ENCODE measurements at places on chromosomes 5 and 9.

- no peak for DNase-seq
Observed at GRCh38 chr9:115207003-115207836, 89.3 kb upstream of the TNC start.

- DNase-seq = no peak
Observed at GRCh38 chr9:110545705-110546104, 33.8 kb downstream of the SVEP1 start.

DNA sequence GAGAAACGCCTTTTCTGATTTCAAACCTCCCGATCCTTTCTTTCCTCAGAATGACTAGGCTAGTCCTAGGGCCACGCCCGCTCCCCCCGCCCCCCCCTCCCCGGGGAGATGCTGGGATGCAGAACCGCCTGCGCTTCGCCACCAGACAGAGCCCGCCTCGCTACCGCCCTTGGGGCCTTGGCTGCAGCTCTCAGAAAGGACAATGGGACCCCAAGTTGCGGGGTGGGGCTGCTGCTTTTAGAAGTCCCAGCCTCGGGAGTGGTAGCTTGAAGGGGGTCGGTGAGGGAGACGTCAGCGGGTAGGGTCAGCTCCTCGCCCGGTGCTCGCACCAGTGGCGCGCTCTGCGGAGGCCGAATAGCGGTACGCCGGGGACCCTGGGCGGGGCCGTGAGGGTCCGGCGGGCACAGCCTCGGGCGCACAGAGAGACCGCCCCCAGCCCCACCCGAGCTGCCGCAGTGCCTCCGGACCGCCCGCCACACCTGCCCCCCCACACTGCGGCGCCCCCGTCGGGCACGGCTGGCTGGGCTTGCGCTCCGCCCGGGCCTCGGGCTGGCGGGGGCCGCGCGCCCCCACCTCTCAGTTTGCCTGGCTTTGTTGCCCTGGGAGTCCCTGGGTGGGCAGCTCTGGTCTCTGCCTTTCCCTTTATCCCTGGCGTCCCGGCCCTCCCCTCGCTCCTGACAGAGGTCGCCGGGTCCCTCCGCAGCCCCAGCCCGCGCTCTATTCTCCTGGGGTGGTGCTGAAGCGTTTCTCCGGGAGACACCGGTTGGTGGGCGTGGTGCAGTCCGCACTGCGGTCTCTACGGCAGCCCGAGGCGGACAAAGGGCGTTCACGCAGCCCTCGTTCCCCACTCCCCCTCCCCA lies 1.2 kb downstream of the MAP1B start:
- no peak for DNase-seq

- DNase-seq = no peak
Observed at GRCh38 chr5:148559461-148559860, 94.9 kb downstream of the HTR4 start.

- DNase-seq = no peak
Observed at GRCh38 chr5:893137-893506, 438 bp downstream of the TRIP13 start.

GRCh38 chr9:115717298-115717697 lies 436.3 kb upstream of the PAPPA start:
- no peak for DNase-seq

- DNase-seq = no peak
Observed at GRCh38 chr5:166331521-166331920, 1959.9 kb upstream of the WWC1 start.

DNA sequence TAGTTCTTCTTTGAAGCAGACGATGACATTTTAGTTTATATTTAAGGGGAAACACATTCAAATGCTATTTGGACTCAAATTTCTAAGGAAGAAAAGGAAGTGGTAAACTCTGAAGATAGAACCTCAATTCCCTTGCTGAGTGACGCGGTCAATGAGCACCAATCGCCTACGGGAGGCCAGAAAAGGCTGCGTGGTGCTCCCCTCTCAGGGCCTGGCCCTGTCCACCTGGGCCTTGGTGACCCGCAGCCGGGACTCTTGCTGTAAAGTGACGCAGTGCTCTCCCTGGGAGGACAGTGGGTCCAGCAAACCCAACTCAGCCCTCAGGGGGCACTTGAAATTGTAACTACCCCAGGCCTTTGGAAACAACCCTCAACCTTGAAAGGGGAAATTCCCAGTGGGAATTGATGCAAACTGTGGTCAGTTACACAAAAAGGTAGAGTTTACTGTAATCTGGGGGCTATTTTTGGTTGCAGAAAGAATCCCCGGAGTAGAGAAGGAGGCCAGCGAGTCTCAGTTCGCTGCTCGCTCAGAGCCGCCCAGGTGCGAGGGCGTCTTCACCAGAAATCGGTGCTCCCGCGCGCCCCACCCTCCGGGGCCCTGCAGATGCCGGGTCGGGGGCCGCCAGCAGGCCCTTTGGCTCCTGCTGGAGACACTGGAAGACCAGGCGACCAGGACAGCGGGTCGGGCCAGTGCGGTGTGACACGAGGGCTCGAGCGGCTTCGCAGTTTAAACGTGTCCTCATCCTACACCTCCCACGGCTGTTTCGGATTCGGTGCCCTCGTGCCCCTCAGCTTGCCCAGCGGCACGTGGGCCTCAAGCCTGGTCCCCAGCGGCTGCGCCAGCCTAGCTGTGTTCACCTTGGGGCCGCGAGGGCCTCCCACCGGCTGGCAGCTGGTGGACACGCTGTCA lies 1.4 kb upstream of the ANKRD33B start:
- DNase-seq = no peak

GRCh38 chr9:11103525-11103924 lies 490.7 kb upstream of the PTPRD start:
- DNase-seq = no peak

DNA sequence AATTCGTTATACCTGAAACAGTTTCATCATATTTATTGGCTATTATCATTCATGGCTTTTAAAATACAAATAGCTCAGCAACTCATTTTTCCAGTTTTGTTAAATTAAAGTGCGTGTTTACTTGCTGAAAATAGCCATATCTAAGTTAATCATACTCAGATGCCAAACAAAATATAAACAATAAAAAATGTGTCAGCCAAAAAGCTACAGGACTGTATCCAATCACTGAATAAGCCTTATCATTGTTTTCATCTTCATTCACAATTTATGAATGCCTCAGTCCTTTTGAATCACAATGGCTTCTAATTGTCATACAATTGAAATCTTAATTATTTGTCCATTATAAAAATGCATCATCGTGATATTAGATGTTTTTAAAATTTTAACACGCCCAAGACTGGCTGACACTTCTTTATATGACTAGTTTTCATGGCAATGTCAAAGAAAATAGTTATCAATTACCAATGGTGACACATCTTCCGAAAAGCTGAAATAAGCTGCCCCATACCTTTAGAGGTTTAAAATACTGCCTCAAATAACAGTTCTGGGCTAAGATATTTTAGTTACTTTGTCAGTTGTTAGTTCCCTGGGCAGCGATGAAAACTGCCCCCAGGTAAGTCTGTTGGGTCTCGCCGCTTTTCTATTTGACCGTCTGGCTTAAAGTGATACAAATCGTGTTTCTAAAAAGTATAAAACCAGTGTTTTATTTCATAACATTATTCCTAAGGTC lies 1.8 kb downstream of the NFIB start:
- no peak for DNase-seq

DNA sequence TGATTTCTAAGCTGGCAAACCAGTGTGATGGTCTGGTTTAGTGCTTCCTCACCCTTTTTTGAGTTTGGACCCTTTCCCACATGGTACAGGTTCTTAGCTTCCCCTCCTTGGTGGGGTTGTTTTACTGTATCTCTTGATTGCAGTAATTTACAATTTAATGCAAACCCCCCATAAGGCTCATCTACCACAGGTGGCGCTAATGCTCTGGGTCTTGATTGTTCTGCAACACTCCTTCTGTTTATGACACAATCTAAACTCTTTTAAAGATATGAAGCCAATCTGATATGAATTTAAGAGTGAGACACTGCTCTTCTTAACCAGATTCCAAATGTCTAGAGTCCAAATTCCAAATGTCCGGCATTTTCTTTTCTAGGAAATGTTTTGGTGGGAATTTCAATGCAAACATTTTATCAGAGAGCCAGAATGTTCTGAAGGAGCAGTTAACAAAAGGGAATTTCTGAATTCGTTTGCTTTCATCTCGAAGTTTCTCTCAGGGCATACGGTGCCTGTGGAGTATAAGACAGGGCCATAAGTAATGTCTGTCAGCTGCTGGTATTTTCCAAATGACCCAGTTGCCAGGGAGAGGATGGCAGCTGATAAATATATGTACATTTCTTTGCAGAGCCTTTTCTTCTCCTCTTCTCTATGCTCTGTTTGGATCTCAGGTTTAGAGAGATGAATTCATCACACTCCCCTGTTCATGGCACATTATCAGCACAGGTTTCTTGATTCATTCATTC lies 246.8 kb downstream of the ARHGAP26 start:
- DNase-seq = peak; percentile 10

DNA sequence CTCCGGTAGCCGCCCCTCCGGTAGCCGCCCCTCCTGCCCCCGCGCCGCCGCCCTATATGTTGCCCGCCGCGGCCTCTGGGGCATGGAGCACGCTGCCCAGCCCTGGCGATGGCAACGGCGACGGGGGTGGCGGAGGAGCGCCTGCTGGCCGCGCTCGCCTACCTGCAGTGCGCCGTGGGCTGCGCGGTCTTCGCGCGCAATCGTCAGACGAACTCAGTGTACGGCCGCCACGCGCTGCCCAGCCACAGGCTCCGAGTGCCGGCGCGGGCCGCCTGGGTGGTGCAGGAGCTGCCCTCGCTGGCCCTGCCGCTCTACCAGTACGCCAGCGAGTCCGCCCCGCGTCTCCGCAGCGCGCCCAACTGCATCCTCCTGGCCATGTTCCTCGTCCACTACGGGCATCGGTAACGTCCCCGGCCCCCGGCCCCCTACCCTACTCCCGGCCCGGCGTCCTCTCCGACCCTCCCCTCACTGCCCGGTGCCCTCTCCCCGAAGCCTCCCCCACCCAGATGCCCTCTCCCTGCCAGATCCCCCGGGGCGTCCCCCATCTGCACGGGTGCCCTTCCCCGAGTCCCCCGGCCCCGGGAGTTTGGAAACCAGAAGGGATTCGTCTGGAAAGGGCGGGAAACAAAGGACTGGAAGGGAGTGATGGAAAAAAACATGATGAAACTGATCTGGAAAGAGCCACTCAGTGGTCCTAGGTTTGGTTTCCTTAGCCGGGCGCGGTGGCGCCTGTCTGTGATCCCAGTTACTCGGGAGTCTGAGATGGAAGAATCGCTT lies 417 bp downstream of the SRD5A1 start:
- no peak for DNase-seq

DNA sequence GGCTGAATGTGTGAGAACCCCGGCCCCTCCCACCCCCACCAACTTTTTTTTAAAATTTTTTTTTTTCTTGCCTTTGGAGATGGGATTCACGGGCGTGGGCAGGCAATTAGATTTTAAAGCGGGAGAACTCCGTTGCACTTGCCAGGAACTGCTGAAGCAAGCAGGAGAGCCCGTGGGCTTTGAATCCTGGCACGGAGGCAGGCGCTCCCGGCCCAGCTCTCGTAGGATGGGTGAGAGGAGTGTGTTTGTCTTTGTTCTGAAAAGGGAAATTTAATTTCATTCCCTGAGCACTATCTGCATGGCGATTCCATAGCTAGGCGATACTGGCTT lies 54.3 kb upstream of the BOD1 start:
- DNase-seq = no peak

- DNase-seq = no peak
Observed at GRCh38 chr5:105726093-105726492, 1944.6 kb downstream of the EFNA5 start.

DNA sequence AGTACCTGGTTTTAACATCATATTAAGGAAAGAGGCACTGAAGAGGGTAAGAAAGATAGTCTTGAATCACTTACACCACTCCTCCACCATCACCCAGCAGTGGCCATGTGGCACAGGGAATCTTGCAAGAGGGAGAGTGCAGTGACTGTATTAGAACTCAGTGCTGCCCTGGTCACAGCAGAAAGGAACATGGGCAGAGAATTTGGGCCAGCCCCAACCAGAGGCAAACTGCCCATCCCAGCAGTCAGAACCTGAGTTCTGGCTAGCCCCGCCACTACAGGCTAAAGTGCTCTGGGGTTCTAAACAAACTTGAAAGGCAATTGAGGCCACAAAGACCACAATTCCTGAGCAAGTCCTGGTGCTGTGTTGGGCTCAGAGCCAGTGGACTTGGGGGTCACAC lies 16.7 kb upstream of the EFNA5 start:
- no peak for DNase-seq

DNA sequence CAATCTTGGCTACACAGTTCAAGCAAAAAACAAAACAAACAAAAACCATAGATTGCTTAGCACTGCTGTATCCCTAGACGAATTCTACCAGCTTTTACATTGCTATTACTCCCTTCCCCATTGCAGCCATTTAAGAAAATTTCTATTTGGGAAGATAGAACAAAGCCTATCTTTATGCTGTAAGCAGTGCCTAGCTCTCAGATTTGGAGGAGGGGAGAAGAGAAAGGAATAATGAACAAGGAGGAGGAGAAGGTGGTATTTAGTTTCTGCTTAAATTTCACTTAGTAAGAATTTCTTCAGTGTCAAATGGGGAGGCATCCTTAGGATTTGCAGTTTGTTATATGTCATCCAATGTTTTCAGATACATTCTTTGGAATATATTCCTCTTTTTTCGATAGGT lies 16.2 kb upstream of the TLE1 start:
- DNase-seq = no peak

- DNase-seq = no peak
Observed at GRCh38 chr5:179772351-179772750, 21.4 kb upstream of the LTC4S start.

DNA sequence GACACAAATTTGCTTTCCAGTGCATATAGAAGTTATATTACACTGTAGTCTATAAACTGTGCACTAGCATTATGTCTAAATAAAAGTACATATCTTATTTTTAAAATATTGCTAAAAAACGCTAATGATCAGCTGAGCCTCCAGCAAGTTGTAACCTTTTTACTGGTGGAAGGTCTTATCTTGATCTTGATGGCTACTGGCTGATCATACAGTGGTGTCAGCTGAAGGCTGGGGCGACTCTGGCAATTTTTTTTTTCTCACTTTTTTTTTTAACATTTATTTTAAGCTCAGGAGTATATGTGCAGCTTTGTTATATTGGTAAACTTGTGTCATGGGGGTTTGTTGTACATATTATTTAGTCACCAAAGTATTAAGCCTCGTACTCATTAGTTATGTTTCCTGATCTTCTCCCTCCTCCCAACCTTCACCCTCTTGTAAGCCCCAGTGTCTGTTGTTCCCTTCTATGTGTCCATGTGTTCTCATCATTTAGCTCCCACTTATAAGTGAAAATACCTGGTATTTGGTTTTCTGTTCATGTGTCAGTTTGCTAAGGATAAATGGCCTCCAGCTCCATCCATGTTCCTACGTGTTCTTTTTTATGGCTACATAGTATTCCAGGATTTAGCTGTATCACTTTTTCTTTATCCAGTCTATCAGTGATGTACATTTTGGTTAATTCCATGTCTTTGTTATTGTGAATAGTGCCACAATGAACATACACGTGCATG lies 38.6 kb upstream of the IFNE start:
- DNase-seq = no peak
